ENCODE measurements at places on chromosomes 1 and 21. TPM values are rescaled to one million over a fixed set of nuclear protein-coding genes. Genes with fewer than 3 reads are reported as not detected.

GRCh38 chr1:151809290-151809984 is 4.2 kb upstream of the LINGO4 start:
- DNase-seq: no peak
- H3K4me3 ChIP-seq: no peak overlapping the region
- H3K36me3 ChIP-seq: no peaks in the 10 kb centered on the region

Gene SIK1
- total RNA-seq: 69.4 TPM

Gene MYOC
- not detected for total RNA-seq

DNA sequence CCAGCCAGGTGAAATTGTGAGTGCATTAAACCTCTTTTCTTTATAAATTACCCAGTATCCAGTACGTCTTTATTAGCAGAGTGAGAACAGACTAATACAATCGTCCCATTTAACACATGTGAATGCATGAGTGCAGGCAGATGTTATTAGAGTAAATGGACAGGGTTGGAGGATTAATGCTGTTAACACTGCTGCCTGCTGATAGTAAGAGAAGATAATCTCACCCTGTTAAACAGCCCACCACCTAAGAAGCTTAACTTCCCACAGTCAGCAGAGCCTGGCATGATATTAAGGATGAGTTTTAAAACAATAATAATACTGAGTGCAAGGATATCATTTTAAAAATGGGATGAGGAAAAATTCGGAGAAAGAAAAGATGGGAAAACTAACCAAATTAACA is 181.4 kb upstream of the LHX8 start:
- no peaks in the 10 kb centered on the region for H3K27me3 ChIP-seq
- no peaks in the 10 kb centered on the region for H3K36me3 ChIP-seq
- no peaks in the 10 kb centered on the region for H3K4me1 ChIP-seq
- H3K27ac ChIP-seq: no peak overlapping the region
- no peak for DNase-seq

Gene ADGRL4
- not detected for total RNA-seq

- no peaks in the 10 kb centered on the region for H3K36me3 ChIP-seq
- H3K4me3 ChIP-seq: no peak overlapping the region
- H3K27ac ChIP-seq: no peak overlapping the region
- DNase-seq: no peak
- H3K27me3 ChIP-seq: no peaks in the 10 kb centered on the region
Measured at GRCh38 chr1:203742436-203742835, 22.5 kb upstream of the LAX1 start.

GRCh38 chr1:202162047-202162417 is 1.6 kb upstream of the PTPN7 start:
- H3K4me1 ChIP-seq: peaks cover 7% of the 10 kb centered on the region
- H3K27ac ChIP-seq: no peak overlapping the region
- no peaks in the 10 kb centered on the region for H3K36me3 ChIP-seq

DNA sequence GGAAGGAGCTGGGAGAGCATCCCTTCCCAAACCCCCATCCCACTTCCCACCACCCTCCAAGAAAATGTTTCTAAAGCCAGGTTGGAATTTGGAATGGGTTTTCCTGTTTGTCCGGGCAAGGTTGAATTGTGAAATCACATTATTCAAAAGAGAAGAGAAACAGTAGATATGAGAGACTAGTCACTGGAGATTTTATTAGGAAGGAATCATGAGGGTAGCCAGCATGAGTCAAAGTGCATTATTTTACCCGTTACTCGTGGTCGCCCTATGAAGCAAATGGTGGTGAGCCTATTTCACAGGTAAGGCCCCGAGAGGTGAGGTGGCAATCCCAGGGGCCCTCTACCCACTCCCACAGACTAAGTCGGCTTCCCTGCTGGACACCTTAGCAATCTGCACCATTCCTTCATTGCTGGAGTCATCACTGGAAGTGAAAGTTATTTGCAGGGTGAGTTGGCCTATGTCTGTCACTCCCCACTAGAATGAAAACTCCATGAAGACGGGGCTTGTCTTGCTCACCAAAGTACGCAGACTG is 52.8 kb downstream of the TOMM20 start:
- no peak overlapping the region for H3K4me3 ChIP-seq
- no peaks in the 10 kb centered on the region for H3K36me3 ChIP-seq
- peak; percentile 42 for DNase-seq
- peaks cover 58% of the 10 kb centered on the region for H3K4me1 ChIP-seq
- no peaks in the 10 kb centered on the region for H3K27me3 ChIP-seq

DNA sequence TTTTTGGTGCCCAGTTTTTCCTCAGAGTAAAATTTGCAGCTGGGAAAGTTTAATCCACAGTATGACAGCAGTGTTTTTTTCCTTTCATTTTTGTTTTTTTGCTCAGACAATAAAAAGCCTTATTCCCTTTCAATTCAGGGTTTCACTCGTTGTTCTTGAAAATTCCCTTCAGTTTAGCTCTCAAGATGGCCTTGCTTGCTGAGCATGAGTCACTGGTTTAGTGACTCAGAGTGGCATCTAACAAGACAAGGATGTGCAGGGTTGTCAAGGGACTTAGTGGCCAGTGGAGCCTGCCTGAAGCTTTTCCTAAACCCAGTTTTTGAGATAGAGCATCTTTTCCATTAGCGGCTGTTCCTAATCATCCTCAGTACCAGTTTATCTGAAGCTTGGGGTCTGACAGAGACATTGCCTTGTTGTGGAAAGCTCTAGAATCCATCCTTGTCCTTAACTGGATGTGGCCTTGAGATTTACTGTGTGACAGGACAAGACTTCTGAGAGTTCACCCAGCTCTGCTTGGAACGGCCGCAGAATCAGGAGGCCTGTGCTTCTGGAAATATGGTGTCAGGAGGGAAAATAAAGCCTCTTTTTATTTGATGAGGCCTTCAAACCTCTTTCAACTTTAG is 48.4 kb upstream of the DNAJC6 start:
- no peaks in the 10 kb centered on the region for H3K27me3 ChIP-seq
- H3K4me3 ChIP-seq: no peak overlapping the region
- H3K27ac ChIP-seq: no peak overlapping the region
- H3K36me3 ChIP-seq: no peaks in the 10 kb centered on the region
- no peaks in the 10 kb centered on the region for H3K4me1 ChIP-seq

- no peaks in the 10 kb centered on the region for H3K27me3 ChIP-seq
- peak overlapping the region; percentile 86 for H3K4me3 ChIP-seq
- peak overlapping the region; percentile 87 for H3K27ac ChIP-seq
- peaks cover 42% of the 10 kb centered on the region for H3K4me1 ChIP-seq
Measured at GRCh38 chr1:27011976-27012563, 580 bp downstream of the TENT5B start.

- no peaks in the 10 kb centered on the region for H3K36me3 ChIP-seq
- no peak for DNase-seq
- H3K4me1 ChIP-seq: no peaks in the 10 kb centered on the region
- H3K27ac ChIP-seq: no peak overlapping the region
Measured at GRCh38 chr1:61424382-61424781, 300.6 kb downstream of the TM2D1 start.

Gene RHEX
- total RNA-seq: not detected

- H3K36me3 ChIP-seq: no peaks in the 10 kb centered on the region
- peaks cover 8% of the 10 kb centered on the region for H3K4me1 ChIP-seq
- H3K4me3 ChIP-seq: no peak overlapping the region
- DNase-seq: no peak
- H3K27me3 ChIP-seq: no peaks in the 10 kb centered on the region
- H3K27ac ChIP-seq: no peak overlapping the region
Measured at GRCh38 chr1:15749399-15750291, 7.3 kb downstream of the TMEM82 start.

DNA sequence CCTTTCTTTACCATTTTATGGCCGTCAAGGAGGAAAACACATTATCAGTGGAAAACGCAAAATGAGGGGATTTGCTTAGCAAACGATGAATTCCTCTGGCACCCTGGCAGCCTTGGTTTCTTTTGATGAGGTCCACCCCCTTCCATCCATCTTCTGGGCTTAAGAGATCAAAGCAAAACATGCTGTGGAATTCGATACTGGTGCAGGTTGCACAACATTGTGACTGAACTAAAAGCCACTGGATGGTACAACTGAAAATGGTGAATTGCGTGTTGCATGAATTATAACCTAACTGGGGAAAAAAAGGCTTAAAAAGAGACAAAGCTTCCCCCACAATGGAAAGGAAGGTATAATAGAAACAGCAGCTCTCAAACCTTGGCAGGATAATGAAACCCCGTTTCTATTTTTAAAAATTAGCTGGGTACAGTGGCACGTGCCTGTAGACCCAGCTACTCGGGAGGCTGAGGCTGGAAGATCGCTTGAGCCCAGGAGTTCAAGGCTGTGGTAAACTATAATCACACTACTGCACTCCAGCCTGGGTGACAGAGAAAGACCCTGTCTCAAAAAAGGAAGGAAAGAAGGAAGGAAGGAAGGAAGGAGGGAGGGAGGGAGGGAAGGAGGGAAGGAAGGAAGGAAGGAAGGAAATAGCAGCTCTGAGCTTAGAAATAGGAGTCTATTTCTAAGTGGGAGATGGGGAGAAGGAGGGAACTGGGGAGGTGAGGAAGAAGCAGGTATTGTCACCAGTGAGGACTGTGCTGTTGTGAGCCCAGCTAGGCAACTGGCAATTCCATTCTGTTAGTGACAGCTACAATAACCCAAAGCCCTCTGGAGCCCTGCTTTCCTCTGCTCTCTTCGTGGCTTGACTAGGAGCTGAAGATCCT is 29.0 kb upstream of the LGALS8 start:
- no peaks in the 10 kb centered on the region for H3K27me3 ChIP-seq
- H3K27ac ChIP-seq: peak overlapping the region; percentile 79
- H3K4me1 ChIP-seq: peaks cover 55% of the 10 kb centered on the region
- H3K4me3 ChIP-seq: no peak overlapping the region
- DNase-seq: peak; percentile 80

Gene RUSC1
- 44.4 TPM for total RNA-seq

GRCh38 chr1:184437291-184437690 is 50.5 kb downstream of the C1orf21 start:
- no peak for DNase-seq
- H3K36me3 ChIP-seq: no peaks in the 10 kb centered on the region
- no peaks in the 10 kb centered on the region for H3K4me1 ChIP-seq

Gene LRRC53
- total RNA-seq: not detected

GRCh38 chr21:43995521-43996105 is 16.5 kb upstream of the TRAPPC10 start:
- DNase-seq: no peak
- no peaks in the 10 kb centered on the region for H3K27me3 ChIP-seq
- H3K4me1 ChIP-seq: no peaks in the 10 kb centered on the region

DNA sequence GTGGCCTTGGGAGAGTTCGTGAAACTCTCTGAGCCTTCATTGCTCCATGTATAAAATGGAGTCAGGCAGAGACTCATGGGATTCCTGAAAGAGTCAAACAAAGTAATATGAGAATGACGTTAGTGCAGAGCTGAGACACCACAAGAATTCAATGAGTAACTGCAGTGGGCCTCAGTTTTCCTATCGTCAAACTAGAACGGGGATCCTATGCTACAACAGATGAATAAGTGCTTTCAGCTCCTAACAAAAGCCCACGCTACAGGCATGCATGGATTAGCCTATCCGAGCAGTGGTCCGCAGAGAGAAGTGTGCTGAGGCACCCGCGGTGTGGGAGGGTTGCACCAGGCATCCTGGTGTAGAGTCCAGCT is 124.7 kb downstream of the SYF2 start:
- no peaks in the 10 kb centered on the region for H3K36me3 ChIP-seq
- H3K4me3 ChIP-seq: no peak overlapping the region
- H3K27me3 ChIP-seq: no peaks in the 10 kb centered on the region
- H3K4me1 ChIP-seq: no peaks in the 10 kb centered on the region

GRCh38 chr1:33182401-33182841 is 578 bp upstream of the TRIM62 start:
- peak overlapping the region; percentile 68 for H3K4me3 ChIP-seq
- peaks cover 2% of the 10 kb centered on the region for H3K4me1 ChIP-seq
- H3K36me3 ChIP-seq: no peaks in the 10 kb centered on the region
- no peak overlapping the region for H3K27ac ChIP-seq
- H3K27me3 ChIP-seq: no peaks in the 10 kb centered on the region
- peak; percentile 6 for DNase-seq

DNA sequence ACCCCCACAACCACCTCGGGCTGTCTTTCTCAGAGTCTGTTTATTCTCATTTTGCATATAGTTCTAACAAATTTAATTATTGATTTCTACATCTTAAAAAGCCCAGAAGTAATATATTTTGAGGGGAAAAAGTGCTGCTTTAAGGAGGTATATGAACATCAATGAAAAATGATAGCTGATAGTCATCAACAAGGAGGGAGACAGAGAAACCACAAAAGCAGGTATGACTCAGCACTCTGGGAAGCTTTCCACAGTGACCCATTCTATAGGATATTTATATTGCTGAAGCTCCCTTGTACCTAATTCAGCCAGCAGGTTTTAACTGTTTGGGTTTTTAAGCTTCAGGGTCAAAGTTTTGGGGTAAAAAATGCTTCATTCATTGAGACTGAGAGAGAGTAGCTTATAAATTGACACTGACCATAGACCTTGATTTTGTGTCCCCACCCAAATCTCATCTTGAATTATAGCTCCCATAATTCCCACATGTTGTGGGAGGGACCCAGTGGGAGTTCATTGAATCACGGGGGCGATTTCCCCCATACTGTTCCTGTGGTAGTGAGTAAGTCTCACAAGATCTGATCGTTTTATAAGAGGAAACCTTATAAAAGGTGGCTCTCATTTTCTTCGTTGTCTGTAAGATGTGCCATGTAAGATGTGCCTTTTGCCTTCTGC is 27.4 kb downstream of the VANGL1 start:
- H3K36me3 ChIP-seq: peaks cover 3% of the 10 kb centered on the region
- no peak overlapping the region for H3K27ac ChIP-seq
- no peak for DNase-seq

- no peaks in the 10 kb centered on the region for H3K27me3 ChIP-seq
- no peaks in the 10 kb centered on the region for H3K36me3 ChIP-seq
- H3K4me3 ChIP-seq: no peak overlapping the region
- H3K27ac ChIP-seq: peak overlapping the region; percentile 62
- DNase-seq: no peak
- peaks cover 31% of the 10 kb centered on the region for H3K4me1 ChIP-seq
Measured at GRCh38 chr1:167227934-167228378, 7.3 kb downstream of the POU2F1 start.

DNA sequence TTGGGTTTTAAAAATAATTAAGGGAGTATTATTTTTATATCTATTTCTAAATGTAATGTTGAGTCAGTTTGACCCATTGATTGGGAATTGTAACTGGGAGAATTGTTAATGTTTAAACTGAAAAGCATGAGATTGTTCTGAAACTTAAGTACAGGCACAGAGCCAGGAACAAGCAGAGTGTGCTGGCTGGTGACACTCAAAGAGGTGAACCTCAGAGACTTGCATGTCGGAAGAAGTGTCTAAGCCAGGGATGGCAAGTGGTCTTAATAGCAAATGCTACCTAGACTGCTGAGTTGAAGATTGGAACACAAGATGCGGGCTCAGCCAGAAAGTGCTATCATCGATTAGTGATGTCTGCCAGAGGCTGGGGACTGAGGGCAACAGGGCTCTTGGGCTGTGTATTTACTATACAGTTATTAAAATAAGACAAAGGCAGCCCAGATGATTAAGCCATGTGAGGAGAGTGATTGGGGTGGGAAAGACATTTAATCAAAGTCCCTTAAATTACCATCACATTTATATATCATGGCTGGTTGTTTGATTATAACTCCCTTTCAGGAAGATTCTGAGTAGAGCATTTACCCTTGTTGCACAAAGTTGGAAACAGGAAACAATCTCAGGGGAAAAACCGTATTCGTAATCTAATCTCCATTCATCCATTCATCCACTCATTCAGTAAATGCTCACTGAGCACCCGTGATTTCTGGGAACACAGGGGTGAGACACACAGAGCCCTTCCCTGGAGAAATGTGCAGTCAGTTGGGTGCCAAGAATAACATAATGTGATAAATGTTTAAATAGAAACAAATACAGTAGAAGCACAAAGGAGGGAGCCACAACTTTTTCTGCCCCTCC is 42.8 kb downstream of the C8A start:
- H3K27ac ChIP-seq: no peak overlapping the region
- no peak overlapping the region for H3K4me3 ChIP-seq
- no peaks in the 10 kb centered on the region for H3K4me1 ChIP-seq
- H3K36me3 ChIP-seq: no peaks in the 10 kb centered on the region
- DNase-seq: no peak
